ENCODE measurements at places on chromosomes 1 and 21.

- no peak for DNase-seq
Observed at GRCh38 chr1:181816608-181817007, 244.9 kb downstream of the ZNF648 start.

DNA sequence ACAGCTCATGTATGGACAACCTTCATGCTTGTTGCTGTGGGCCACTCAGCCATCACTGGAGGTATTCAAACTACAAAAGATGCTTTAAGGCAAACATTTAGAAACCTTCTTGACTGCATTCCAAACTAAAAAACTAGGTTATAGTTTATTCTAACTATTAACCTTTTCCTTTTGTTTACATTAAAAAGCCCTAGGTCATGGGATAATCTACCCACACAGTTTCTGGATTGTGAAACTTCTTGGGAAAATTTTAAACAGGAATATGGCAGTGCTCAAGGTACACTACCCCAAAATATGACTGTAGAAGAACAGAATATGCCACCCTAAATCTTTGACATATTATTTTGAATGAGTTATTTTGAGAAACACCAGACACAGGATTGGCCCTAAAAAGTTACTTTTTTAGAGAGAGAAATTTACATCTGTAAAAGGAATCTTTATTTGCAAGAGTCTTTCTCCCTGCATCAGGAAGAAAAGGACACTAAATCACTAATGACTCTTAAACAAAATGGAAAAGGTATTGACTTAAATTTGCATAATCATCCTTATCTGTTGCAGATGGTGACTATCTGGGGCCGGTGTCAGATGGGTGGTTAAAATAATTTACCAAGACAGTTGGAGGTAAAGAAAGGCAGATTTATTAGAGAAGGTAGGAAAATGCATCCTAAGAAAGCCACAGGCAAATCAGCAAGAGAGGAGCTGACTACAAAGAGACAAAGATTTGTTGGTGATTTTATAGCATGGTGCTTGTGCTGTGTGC is 25.1 kb upstream of the NUF2 start:
- no peak for DNase-seq

- DNase-seq = no peak
Observed at GRCh38 chr1:55957276-55957675, 622.1 kb downstream of the PLPP3 start.

DNA sequence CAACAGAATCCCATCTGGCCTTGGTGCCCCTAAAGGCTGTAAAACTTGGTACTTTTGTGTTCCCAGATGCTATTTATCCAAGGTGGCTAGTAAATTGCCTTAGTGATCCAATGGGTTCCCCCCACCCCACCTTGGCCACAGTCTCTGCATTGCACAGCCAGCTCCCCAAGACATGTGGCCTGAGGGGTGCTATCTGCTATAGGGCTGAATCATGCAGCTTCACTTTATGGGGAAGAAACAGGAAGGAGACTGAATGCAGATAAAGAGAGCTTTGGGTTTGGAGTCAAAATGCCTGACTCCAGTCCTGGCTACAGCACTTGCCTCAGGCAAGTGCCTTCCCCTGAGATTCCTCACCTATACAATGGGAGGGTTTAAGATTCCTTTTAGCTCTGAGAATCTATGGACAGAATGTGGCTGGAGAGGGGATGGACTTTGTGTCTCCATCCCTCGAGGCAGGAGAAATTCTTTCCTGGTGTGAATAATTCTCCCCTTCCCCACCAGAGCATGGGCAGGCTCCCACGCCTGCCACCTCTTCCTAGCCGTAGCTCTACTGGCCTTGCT is 6.5 kb downstream of the RHEX start:
- no peak for DNase-seq

- DNase-seq = no peak
Observed at GRCh38 chr1:76950306-76950705, 83.0 kb downstream of the ST6GALNAC5 start.

- peak; percentile 74 for DNase-seq
Observed at GRCh38 chr1:21673277-21673780, 4.2 kb upstream of the RAP1GAP start.

GRCh38 chr1:79259390-79260336 is 253.1 kb upstream of the ADGRL4 start:
- DNase-seq = no peak

GRCh38 chr1:167669209-167670124 is 39.4 kb downstream of the RCSD1 start:
- no peak for DNase-seq

DNA sequence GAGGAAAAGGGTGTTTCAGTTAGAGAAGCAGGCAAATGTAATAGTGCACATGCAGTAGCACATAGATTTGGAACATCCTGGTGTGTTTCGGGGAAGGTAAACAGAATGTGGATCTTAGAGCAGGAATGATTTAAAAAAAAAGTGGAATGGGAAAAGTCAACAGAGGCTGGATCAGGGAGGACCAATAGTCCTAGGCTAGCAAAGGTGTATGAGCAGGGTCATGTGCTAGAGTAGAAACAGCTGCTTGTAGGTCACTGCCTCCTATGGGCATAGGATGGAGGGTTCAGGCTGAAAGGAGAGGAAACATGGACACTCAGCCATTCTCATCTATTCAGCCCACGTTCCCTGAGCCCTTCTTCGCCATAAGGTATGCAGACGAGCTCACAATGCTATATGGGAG is 3.7 kb upstream of the KPNA6 start:
- no peak for DNase-seq

DNA sequence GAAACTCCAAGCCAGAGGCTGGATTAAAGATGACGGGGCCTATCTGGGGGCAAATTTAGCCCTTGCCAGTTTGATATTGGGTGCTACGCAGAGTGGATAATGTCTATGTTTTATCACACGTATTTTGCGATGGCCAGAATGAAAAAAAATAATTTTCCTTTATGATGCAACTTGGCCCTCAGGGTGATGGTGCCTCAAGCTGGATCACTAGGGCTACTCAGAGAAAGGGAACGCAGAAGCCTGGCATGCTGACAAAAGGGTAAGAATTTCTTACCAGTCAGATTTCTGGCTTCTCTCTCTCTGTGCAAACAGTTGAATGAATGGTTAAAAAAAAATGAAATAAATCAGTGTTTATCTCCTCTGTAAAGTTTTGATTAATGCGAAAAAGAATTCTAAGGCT is 32.6 kb upstream of the NEK2 start:
- no peak for DNase-seq

GRCh38 chr1:93344886-93345632 is 648 bp upstream of the DR1 start:
- peak; percentile 59 for DNase-seq

DNA sequence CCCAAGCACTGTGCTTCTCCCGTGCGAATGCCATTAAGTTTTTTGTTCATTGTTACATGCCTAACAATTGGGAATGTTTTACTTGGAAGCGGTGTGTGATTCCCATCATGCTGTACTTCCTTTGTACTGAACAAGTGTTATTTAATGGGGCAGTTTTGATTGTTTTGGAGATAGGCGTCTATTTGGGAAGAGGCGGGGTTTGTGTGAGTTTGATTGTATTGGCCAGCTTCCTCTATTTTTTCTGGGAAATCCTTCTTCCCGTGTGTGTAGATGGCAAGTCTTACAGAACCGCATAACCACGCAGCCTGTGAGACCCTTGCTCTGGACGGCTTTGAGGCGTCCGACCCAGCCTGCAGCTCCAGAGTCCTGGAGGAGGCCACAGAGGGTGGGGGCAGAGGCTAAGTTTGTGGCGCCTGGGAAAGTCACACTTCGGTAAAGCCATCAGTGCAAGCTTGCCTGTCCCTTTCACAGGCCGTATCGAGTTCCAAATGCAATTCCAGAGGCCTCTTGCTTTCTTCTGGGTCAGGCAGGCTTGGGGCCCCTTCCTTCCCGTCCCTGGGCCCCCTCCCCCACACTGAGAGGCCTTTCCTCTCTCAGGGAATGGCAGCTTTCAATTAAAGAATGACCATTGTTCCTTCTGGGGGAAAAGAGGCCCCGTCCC is 210.3 kb downstream of the TOMM20 start:
- peak; percentile 43 for DNase-seq

GRCh38 chr1:186577216-186577615 is 103.0 kb downstream of the PTGS2 start:
- DNase-seq = no peak

GRCh38 chr1:94743862-94744261 is 76.3 kb upstream of the SLC44A3 start:
- no peak for DNase-seq

DNA sequence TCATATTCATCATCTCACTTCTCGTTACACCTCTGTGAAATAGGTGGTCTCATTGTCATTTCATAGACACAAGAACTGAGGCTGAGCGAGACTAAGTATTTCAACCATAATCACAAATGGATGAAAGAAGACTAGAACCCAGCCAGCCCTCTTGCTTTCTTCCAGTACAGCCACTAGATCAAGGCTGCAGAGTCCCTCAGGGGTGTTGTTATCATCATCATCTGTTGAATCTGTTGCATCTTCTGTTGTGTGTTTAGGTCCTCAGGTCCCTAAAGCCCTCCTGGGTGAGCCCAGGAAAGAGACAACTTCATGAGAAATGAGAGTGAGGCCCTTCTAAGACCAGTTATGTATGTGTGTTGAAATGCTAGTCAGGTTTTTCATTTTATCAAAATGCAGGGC is 86.6 kb upstream of the ZNF326 start:
- DNase-seq = no peak

GRCh38 chr1:160727316-160727640 is 11.8 kb upstream of the SLAMF7 start:
- DNase-seq = peak; percentile 85

DNA sequence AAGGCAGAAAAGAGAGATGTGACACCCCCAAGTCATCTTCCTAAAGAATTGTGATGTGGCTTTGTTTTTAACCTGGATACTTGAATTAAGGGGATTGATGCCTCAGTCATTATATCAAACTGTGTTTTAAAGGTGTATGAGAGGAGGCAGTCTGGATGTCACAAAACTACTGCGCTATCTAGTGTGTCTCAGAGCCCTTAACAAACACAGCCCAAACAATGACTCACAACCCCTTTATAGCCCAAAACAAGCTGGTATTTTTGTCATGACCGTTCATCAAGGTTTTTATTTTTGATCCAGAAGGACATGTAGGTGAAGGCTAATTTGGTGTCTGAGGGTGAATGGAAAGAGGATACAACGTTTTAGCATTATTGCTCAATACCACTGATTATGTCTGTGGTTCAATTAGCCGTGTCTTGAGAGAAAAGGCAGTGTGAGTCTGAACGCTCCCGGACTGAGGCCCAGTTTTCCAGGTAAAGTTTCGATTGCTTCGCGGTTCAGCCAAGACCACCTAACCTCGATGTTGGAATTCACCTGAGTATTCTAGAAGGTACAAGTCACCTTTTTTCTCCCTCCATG is 71.6 kb downstream of the SGIP1 start:
- DNase-seq = no peak

- DNase-seq = peak; percentile 32
Observed at GRCh38 chr1:211648980-211649934, 26.2 kb downstream of the NEK2 start.

DNA sequence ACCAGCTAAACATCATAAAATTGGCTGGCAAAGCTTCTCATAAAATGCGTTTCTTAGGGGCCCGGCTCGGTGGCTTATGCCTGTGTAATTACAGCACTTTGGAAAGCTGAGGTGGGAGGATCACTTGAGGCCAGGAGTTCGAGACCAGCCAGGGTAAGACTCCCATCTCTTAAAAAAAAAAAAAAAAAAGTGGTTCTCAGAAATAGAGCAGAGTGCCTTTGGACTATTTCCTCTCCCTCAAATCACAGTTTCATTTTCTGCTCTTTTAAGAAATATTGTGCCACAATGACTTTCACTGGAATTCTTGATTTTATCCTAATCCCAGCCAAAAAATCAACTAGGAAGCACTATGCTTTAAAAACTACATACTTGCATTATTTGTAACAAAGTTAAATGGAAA is 13.3 kb downstream of the HSF2BP start:
- DNase-seq = peak; percentile 35

DNA sequence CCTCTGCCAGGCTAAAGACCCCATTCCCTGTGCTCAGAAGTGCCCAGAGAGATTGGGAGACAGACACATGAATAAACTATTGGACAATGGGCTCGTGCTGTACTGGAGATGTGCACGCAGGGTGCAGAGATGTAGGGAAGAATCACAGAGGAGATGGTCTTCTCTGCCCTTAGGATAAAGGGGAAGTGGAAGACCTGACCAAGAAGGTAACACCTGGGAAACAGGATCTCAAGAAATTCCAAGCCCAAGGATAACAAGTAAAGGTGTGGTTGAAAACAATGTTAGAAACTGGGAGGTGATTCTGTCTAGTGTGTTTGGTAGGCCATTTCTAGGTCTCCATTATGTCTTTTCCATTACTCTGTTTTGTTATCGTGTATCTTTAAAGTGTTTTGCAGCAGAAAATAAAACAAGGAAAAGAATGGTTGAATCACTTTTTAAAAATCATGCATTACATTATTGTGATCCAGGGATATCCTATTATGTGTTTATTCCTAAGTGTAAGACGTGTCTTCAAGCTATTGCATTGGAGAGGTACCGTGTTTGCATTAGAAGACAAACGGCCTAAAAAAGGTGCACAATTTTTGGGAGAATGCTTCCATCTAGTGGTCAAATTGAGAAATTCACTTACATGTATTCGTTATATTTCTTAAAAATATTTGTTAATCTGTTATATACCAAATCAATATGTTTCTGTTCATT is 40.8 kb upstream of the KCTD3 start:
- DNase-seq = peak; percentile 51

DNA sequence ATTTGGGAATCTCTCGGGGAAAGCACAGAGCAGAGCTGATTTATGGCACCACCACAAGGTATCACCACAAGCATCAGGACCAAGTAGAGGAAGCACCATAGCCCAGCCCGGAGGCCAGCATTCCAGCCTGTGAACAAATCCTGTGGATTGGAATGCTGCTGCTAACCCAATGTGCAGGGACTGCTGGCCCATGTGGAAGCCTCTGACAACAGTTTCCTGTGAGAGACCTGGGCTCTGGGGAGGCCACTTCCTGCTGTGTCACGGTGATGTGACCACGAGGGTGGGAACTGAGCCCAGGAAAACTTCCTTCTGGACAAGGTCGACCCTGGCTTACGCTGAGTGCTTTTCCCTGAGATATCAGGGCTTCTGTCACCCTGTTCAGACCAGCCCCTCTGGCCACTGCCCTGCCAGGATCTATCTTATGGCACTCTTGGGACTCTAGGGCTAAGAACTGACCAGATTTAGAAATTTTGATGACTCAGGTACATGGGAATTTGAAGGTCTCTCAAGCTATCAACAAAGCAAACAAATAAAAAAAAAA is 88.3 kb upstream of the NGF start:
- DNase-seq = no peak
